Stimulated activated CD8-positive, alpha-beta memory T cell treated with anti-CD3 and anti-CD28 coated beads, Interleukin-2, amount 100 ng/mL, for 48 hours (primary cell): ENCODE measurements at places on chromosomes 7 and 10.

DNA sequence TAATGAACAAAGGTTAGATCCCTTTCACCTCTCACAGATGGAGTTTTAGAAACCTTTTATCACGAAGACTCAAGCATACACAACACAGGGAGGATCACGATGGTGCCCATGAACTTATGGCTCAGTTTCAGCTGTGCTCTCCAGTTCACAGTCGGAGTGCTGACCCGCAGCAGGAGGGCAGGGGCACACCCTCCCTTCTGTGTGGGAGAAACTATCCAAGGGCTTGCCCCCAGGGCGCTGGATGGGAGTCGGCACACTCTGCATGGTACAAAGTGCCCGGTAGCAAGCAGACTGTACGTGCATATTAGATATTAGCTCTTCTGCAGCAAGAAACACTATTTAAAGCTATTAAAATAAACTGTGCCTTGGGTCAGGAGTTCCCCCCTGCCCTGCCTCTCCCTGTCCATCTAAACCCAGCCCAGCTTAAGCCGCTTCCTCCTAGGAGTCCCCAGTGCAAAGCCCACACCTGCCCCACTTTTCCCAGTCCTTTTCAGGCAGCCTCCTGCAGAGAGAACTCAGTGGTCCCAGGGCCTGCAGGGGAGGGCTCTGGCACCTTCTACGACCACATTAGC is 76.5 kb downstream of the CHST15 start:
- no peak for DNase-seq

DNA sequence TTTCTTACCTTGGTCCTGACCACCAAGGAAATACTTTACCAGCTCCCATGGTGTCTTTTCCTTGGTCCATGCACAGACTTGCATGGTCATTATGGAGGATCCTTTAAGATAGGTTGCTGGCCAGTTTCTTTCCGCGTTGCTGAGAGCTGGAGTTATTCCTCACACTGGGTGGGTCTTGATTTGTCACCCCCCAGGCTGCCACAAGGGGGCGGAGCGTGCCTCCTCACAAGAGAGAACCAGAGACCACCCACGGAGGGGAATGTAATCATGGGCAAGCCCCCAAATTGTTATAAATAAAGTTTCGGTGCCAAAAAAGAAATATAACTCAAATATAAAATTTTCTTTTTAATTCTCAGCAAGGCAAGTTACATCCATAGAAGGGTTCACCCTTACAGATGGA is 10.5 kb upstream of the TRIM24 start:
- DNase-seq, result peak; percentile 23

DNA sequence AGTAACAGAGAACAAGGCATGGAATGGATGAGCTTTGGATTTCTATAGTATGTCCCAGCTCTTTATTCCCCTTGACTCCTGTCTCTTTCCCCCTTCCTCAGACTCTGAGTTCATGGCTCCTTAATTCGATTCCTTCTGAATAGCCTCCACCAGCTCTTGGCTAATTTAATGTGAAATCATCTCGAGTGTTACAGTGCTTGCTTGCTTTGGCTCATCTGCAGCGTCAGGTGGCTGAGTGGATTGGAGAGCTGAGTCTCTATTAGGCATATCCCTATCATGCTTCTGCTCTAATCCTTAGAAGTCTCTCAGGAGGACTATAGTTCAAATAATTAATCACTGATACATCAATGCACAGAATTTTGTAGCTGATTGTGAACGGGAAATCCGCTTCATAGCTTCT is 134.6 kb downstream of the LRRC4 start:
- no peak for DNase-seq

- no peak for DNase-seq
Measured at GRCh38 chr10:125209591-125210355, 49.4 kb upstream of the CTBP2 start.

GRCh38 chr7:18806177-18806576 is 310.6 kb downstream of the HDAC9 start:
- DNase-seq, result no peak

DNA sequence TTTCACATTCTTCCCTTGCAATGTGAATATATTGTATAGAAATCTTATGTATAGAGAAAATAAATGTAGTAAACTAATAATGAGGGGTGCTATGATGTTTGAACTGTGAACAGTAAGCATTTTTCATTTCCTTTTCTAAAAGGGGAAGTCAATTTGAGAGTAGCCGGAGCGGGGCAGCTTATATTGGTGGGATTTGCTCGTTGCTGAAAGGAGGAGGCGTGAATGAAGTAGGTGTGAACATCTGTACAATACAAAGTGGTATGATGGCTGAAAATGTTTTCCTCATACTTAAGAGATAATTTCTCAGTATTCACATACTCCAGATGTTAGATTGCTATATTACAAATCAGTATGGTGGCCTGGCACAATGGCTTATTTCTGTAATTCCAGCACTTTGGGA is 87.1 kb downstream of the SRI start:
- DNase-seq, result no peak

DNA sequence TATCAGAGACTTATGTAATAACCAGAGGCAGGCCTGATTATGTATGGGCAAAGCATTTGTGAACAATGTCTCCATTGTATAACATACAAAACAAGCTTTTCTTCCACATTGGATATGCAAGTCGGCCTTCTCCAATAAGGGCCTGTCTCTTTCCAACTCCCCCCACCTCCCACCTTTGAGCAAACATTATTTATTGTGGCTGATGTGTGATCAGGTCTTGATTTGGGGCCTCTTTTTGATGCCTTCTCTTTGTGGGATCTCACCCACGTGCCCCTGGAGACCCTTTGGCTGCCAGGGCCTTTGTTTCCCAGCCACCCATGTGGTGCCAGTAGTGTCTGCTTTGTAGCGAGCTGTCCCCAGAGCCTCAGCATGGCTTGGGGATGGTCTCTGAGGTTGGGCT is 53.0 kb downstream of the TCF7L2 start:
- DNase-seq, result no peak

GRCh38 chr10:24132741-24133140 is 76.2 kb upstream of the KIAA1217 start:
- no peak for DNase-seq

DNA sequence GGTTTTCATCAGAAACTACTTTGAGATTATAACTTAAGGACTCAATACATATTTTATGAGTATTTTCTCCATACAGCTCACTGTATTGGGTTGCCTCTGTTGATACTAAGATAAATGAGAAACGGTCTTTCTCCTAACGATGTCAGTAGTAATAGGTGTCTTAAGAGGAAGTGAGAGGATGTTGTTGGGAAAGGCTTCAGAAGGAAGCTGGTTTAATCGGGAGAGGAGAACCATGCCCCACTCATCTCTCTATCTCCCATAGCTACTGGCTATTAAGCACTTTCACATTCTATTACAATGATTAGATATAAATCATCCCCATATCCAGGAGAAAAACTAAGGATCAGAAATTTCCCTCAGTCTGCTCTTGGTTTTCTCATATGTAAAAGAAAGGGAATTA is 2.0 kb downstream of the CLEC5A start:
- no peak for DNase-seq

- DNase-seq, result no peak
Measured at GRCh38 chr7:57210212-57210611, 78.0 kb upstream of the ZNF479 start.
